ENCODE measurements at places on chromosomes 11 and 22.
A peak's percentile ranks its signal among the peaks of the same experiment; 100 is the strongest.

DNA sequence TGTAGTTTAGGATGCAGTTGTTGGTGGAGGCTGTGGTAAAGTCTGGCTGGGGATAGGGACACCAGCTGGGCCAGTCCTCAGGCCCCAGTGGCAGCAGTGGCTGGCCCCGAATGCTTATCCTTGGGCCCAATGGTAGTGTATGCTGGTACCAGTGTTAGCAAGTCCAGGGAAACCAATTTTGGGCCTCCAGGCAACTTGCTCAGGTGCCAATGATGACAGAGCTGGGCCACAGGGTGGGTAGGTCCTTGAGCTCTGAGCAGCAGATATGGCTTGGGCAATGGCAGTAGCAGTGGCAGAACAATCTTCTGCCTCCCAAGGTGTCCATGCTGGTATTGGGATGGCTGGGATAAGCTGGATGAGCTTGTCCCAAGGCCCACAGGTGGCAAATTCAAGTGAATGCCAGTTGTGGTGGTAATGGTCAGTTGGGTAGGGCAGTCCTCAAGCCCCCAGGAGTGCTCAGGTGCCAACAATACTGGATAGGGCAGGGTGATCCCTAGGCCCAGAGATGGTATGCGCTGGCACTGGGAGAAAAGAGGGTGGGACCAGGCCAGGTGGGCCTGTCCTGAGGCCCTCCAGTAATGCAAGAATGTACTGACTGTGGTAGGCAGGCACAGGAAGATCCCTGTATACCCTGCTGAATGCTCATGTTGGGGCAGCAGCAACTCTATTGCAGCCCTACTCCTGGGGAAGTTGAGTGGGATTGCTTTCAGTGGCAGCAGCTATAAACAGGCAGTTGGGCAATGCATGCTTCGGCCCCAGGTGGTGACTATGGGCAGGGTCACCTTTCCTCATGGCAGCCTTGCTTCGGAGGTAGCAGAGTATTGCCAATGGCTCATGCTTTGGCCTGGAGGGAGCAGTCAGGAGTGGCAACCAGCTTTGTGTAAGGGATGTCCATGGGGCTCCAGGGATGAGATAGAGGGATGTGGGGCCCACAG, 54.7 kb downstream of the KCNQ1OT1 start:
- no peak for DNase-seq

GRCh38 chr22:42895541-42895981, 38.5 kb upstream of the ARFGAP3 start:
- no peak for DNase-seq

DNA sequence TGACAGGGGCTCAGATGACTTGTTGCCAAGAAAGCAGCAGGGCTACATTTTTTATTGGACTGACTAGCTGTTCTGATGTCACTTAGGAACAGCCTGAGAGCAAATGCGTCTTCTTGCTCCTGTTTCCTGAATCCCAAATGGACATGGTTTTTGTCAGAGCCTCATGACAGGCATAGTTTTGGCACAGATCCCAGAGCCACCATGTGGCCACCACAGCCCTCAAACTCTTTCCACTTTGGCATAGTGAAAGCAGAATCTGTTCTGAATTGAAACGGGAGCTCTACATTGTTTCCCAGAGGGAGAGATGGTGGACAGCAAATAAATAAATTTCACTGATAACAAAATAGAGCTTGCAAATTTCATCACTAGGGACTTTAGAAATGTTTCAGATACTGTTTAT, 222.2 kb downstream of the C11orf87 start:
- peak; percentile 11 for DNase-seq

DNA sequence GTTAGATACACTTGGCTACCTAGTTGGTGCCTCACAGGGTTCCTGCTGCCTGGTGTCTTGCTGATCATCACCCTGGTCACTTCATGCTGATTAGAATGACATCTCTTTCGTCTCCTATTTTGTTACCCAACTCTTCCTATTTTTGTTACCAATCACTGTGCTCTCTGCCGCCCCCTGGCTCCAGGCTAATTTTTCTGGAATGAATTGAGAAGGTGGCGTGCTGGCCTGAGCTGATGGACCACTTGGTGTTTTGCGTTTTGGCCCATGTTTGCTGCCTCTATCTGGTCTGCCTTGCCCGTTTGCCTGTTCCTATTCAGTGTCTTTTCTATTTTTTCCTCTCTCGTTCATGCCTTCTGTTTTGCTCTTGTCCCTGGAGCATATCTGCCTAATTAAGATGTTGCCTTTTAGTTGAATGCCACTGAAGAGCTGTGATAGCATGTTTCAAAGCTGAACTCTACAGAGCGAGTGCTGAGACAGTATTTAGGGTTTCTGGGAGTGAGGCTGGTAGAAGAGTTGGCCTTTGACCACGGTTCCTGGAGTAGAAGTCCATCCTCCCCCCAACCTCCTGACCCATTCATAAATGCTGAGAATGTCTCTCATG, 5.9 kb upstream of the ATF4 start:
- peak; percentile 59 for DNase-seq

- DNase-seq = no peak
These were observed 107.3 kb downstream of the FCHSD2 start for GRCh38 chr11:73034777-73035176.

- no peak for DNase-seq
These were observed 3.4 kb downstream of the CTSF start for GRCh38 chr11:66564984-66565383.

DNA sequence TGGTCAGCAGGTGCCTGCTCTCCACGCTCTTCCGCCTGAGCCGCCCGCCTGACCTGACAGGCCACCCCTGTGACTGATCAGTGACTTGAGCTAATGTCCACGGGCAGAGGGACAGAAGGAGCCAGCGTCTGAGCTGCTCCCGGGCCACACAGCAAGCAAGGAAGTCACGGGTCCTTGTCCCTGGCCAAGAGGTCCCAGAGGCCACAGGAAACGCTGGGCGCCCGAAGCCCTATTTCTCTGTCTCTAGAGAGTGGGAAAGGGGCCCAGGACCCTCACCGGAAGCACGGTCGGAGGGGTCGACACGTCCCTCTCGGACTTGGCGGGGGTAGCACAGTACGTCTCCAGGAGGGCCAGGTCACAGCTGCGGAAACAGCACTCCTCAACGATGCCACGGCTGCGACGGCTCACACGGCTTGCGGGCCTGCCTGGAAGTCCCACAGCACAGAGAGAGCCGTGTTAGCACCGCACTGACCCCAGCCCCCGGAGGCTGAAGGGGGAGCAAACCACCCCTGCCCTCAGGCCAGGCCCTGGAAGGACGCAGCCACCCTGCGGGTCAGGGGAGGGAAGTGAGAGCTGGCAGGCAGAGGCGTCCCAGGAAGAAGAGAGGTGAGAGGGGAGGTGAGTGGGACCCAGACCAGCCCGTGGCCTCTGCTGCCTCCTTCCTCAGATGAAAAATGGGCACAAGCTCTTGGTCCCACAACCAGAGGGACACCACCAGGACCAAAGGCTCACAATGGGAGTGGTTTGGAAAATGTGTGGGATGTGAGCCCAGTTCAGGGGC, 5.8 kb downstream of the IGF2 start:
- no peak for DNase-seq

DNA sequence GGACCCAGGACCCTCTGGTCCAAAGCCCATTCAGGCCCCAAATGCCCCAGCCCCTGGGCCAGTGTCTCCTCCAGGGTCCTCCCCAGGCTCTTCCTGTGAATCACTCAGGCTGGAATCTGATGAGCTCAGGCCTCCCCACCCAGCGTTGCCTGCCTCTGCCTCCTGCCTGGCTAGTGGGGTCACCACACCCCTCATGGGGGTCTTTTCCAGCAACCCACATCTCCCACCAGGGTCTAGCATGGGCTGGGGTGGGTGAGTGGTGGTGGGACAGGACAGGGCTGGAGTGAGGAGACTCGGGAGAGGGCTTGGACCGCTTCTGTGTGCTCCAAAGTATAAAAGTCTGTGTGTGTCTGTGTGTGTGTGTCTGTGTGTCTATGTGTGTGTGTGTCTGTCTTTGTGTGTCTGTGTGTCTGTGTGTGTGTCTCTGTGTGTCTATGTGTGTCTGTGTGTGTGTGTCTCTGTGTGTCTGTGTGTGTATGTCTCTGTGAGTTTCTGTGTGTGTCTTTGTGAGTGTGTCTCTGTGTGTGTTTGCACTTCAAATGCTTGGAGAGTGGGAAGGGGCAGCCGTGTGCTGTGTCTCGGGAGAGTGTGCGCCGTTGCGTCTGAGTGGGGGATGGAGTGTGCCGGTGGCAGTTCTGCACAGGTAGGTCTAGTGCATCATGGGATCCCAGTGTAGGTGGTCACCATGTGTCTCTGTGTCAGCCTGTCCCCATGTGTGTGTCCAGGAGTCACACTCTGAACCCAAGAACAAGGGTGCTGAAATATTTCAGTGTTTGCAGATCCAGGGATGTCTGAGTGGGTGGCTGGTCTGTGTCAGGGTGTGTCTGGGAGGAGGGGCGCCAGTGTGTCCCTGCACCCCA, 8.8 kb downstream of the RIN1 start:
- DNase-seq = no peak

DNA sequence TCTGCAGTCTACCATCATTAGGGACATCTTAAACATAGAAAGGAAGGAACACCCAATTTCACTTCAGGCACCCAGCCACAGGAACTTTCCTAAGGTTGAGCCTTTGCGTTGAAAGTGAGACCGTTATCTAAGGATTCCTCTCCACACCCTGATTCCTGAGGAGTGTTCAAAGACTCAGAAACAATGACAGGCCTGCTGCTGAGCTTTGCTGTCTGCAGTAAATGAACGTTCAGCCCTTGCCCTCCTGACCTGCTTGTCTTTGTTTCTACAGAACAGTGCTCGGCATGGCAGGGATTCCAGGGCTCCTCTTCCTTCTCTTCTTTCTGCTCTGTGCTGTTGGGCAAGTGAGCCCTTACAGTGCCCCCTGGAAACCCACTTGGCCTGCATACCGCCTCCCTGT, 7.0 kb downstream of the PRSS23 start:
- no peak for DNase-seq

GRCh38 chr11:8714622-8715225, 32.1 kb downstream of the RPL27A start:
- no peak for DNase-seq
